ENCODE measurements at places on chromosomes 16 and 17.

GRCh38 chr16:89918453-89919347 lies at the start of gene MC1R:
Gene MC1R (plus strand): TSS chr16:89918862. CDS start chr16:89919259, 397 bp downstream.
- DNase-seq = peak; percentile 51

DNA sequence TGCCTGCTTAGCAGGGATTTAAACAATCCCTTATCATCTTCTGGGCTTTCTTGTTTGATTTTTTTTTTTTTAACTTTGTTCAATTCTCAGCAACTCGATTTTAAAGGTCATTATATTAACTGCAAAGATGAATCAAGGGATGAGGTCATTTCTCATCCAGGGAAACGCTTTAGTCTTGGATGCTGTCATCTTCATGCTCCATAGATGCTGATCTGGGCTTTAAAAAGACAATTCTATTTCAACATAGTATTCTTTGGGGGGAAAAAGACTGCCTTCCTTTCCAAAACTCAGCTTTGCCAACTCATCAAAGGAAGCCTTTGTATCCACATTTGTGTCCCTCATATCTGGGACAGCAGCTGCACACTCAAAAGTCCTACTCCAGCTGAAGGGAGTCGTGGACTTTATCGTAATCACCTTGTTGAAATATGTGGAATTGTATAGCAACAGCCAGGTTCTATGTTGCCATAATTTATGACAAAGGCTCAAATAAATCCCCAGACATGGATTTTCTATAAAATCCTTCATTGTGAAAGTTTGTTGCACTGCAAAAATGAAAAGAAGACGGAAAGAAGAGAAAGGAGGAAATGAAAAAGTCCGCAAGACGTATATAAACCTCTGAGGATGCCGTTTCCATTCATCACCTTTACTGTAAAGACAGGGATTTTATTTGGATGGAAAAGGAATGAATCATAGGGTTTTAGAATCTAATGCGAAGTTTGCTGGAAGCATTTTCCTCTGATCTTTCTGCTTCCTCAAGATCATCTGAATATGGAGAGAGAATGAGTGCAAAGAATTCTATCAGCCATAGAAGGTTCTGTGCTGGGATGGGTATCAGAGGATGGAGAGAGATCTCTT lies 48.6 kb upstream of the XYLT1 start:
- no peak for DNase-seq

DNA sequence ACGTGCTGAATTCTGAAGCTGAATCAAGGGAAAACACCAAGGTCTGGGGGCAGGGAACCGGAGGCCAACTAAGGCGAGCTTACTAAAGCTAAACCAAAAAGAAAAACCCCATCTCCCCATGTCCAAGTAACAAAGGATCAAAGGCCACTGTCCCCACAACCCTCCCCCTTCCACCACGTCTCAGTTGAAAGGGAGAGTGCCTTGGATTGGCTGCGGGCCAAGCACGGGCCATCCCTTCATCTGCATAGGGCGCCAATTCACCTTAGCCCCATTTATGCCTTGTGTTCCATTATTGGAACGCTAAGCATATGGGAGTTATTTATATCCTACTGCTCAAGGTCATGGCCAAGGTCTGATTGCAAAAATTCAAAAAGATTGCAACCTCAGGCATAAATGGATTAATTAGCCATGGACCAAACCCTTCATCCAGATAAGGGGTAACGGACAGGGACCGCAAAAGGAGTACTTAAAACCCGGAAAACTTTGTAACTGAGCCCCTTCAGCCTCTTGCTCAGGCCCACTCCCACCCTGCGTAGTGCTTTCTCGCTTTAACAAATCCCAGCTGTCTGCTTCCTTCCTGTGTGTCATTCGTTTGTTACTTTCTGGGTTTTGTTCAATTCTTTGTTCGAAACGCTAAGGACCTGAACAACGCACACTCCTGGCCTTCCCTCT lies 740 bp upstream of the ATP6V0D1 start:
- DNase-seq = no peak

- no peak for DNase-seq
These were observed 61.6 kb downstream of the TNRC6C start for GRCh38 chr17:78019976-78020716.

- peak; percentile 70 for DNase-seq
These were observed 1.8 kb upstream of the RBFOX3 start for GRCh38 chr17:79612468-79613194.

GRCh38 chr16:28924762-28925385 lies at the start of gene RABEP2:
Gene RABEP2 (minus strand): TSS chr16:28925238. CDS start chr16:28925163, 75 bp downstream.
- DNase-seq = peak; percentile 99

- DNase-seq = no peak
These were observed 180.3 kb downstream of the AXIN2 start for GRCh38 chr17:65381152-65381551.

- peak; percentile 65 for DNase-seq
These were observed 79.8 kb upstream of the TBC1D3K start for GRCh38 chr17:37844158-37844976.

GRCh38 chr16:1963806-1964505 lies 670 bp downstream of the RPS2 start:
- DNase-seq = no peak

GRCh38 chr17:39935909-39936308 lies 8.4 kb downstream of the LRRC3C start:
- no peak for DNase-seq

GRCh38 chr17:41008811-41009210 lies at the start of gene KRTAP3-1:
Gene KRTAP3-1 (minus strand): TSS chr17:41009128. CDS start chr17:41009074, 54 bp downstream.
- no peak for DNase-seq

- DNase-seq = no peak
These were observed 83.7 kb upstream of the LGALS9 start for GRCh38 chr17:27547301-27547683.

- DNase-seq = no peak
These were observed 118.0 kb upstream of the RPL38 start for GRCh38 chr17:74085434-74085833.

DNA sequence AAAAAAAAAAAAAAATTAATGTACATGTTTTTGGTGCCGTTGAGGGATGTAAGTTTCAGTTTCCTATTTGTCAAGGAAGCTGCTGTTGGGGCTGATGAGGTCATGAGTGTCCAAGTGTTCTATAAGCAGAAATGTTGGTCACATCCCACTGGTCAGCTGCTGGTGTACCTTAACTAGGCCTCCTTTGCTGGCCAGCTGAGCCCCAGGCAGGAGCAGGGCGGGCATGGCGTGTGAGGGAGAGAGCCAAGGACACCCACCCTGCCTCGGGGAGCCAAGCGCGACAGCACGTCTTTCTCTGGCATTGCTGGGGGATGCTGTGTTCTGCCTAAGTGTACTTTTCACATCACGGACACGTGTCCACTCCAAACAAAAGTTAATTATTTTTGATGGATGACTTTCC lies 108.1 kb upstream of the CDC42EP4 start:
- no peak for DNase-seq

GRCh38 chr16:86894925-86895324 lies 316.6 kb downstream of the FOXL1 start:
- no peak for DNase-seq

GRCh38 chr16:27222249-27223225 lies 19.2 kb downstream of the KDM8 start:
- no peak for DNase-seq

DNA sequence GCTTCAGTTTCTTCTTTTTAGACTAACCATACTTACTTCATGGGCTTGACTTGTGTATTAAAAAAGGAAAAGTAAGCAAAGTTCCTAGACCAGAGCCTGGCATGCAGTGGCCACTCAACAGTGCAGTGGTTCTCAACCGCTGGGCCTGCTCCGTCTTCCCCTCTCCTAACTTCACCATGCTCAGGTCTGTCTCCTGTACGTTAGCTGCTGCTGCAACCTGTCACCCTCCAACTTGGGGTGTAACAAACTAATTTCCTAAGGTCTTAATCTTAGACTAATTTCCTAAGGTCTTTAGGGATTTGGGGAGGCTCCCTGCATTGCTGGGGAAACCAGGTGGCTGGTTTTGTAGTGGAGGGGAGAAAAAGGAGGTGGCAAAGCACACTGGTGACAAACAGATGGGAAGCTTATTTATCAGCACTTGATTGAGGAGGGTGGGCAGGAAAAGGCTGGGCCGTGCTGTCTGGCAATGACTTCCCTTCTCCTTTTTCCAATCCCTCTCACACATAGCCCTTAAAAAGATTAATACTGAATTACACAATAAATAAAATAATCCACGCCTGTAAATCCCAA lies 2.2 kb upstream of the ARL4D start:
- DNase-seq = no peak

DNA sequence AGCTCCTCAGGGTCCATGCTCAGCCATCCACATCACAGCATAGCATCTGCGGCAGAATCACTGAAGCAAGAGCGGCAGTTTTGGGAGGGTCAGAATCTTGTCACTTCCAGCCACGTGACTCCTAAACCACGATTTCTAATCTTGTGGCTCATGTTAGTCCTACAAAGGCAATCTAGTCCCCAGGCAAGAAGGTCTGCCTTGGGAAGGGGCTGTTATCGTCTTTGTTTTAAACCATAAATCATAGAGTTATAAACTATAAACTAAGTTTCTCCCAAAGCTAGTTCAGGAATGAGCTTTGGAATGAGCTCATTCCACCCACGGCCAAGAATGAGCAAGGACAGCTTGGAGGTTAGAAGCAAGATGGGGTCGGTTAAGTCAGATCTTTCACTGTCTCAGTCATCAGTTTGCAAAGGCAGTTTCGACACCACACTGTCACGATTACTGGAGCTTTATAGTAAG lies 20.8 kb upstream of the DNAH17 start:
- DNase-seq = no peak

GRCh38 chr16:22356930-22357634 lies 17.3 kb downstream of the CDR2 start:
- DNase-seq = no peak

DNA sequence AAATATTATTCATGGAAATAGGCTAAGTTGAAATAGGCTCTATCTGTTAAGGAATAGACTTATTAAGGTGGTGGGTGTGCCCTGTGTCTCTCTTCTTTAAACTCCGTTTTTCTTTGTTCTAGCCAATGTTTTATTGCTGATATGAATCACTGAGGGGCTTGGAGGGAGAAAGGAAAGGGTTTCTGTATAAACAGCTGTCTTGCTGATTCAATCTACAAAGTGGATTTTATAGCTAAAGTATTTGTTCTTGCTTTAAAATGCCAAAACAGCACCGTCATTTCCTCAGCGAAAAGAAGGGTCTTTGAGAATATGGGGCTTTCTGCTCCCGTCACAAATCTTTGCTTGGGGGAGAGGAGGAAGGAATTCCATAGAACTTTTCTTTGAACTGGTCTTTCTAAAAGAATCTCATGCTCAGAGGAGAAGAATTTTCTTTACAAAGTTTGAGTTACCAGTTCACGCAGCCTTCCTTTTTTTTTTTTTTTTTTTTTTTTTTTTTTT lies 39.3 kb downstream of the MSI2 start:
- DNase-seq = no peak

- no peak for DNase-seq
These were observed 11.0 kb upstream of the NFATC3 start for GRCh38 chr16:68073902-68074760.

DNA sequence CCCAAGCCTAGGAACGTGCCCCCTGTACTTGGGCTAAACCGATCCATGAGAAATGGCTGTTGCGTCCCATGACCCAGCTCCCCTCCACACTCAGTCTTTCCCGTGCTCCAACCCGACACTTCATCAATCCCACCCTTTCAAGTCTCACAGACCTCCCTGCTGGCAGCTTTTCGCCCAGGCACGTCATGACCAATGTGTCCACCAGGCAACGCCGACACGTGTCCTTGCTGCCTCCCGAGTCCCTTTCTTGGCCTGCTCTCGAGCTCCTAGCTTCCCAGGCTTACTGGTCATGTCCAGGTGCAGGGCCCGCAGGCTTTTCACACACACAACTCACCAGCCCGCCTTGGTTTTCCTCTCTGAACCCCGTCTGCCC lies 12.2 kb downstream of the MNT start:
- no peak for DNase-seq

- DNase-seq = no peak
These were observed 16.6 kb downstream of the C16orf96 start for GRCh38 chr16:4572715-4573114.

DNA sequence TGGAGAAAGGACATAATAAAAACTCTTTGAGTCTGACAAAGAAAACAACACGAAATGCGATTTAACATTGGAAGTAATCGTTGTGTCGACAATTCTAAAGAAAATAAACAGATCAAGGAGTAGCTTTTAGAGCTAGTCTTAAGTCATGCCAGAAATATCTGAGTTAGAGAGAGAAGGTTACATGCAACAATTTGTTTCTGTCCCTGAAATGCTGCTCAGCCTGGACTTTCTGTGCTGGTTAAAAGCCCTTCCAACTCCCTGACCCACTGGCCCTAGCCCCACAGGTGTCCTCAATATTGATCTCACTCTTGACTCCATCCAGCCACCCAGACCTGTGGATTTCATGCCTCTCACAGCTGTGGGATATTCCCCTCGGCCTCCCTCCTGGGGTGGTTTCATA lies 33.2 kb upstream of the TEX2 start:
- DNase-seq = no peak

GRCh38 chr16:83940119-83940518 lies 12.9 kb upstream of the OSGIN1 start:
- DNase-seq = no peak

DNA sequence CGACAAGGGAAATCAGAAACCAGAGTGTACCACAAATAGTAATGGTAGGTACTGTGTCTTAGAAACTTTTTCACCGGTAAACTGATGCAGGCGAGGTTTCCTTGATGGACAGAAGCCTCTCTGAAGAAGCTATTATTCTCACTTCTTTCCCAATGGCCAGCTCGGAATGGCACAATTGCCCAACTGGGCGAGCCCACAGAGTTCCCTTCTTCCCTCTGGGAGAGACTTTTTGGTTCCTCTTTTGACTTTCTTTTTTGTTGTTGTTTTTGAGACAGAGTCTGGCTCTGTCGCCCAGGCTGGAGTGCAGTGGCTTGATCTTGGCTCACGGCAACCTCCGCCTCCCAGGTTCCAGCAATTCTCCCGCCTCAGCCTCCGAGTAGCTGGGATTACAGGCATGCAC lies 16.9 kb downstream of the SLC43A2 start:
- no peak for DNase-seq

DNA sequence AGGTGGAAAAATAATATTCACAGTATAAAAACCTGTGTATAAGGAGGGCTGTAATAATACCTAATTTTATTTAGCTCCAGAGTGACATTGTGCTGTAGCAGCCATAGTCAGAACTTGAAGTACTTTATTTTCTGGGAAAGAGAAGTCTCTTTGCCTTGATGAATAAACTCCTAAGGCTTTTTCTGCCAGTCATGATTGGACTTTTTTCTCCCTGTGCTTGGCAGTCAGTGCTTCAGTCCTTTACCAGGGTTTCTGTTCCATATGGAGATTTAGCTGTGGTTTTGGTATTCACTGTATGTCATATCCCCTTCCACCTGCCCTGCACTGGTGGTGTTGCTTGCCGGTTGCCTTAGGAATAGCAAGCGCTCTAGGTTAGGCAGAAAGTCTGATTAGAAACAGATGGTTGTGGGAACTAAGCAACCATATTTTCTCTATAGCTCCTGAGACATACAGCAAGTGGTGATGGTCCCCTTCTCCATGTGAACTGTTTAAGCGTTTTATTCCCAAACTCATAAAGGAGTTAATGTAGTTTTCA lies 24.7 kb downstream of the DDX42 start:
- DNase-seq = no peak

All from progenitor cell of endocrine pancreas (in vitro differentiated cells).